Stimulated activated CD8-positive, alpha-beta memory T cell treated with anti-CD3 and anti-CD28 coated beads, Interleukin-4, amount 100 ng/mL, for 4 hours (primary cell): ENCODE measurements at places on chromosomes 3 and 15.

GRCh38 chr15:51865317-51865716 is 35.9 kb downstream of the TMOD3 start:
- no peak for DNase-seq

- no peak for DNase-seq
Observed at GRCh38 chr3:103499132-103499900, 1064.5 kb downstream of the ZPLD1 start.

DNA sequence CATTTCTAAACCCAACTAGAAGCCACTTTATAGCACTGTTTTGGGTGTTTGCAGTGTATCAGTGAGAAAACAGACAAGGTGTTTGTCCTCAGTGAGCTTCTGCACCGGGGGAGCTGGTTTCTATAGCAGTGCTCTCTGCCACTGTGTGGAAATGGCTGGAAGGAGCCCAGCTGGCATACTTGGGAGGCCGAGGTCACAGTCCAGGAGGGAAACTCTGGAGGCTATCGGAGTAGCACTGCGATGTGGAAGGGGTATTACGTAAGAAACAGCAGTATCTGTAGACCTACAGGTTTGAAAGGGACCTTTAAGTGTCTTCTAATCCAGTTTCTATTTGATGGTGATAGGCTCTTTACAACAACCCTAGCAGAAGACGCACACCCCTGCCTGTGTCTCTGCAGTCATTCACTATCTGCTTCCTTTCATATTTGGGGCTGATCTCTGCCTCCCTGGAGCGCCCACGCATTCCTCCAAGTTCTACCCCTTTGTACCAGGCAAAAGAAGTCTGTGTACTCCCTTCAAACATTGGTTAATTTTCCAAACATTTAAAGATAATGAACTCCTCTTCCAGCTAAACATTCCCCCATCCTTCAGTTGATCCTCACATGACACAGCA is 87.4 kb upstream of the ADAMTS17 start:
- DNase-seq = no peak

DNA sequence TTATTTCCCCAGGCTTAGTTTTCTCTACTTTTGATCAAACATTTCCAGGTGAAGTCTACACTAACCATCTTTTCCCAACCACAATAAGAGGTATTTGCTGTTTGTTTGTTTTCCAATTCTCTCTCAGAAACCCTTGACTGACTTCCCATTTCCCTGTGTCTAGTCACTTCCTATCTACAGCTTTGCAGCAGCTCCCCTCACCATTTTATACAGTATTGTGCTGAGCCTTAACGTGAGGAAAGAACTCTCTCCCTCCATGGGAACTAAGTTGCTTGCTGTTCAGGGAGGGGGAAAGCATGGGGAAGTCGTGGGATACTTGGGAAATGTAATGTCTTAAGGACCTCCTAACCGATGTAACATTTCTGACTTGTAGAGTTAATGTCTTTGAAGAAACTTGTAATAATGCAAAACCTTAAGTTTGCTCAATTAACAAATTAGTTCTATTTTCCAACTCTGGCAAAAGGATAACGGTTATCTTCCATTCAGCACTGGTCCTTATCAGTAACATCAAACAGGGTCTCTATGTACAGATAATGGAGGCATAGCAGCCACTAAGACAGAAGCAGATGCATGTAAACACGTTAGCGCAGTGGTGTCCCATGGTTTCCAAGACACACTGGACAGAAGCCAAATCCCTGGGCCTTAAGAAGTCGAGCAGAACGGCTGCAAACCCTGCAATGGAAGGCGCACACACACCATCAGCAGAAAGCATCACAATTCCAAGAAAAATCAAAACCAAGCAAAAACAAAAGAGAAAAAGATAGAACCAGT is 39.7 kb downstream of the NPTN start:
- no peak for DNase-seq

DNA sequence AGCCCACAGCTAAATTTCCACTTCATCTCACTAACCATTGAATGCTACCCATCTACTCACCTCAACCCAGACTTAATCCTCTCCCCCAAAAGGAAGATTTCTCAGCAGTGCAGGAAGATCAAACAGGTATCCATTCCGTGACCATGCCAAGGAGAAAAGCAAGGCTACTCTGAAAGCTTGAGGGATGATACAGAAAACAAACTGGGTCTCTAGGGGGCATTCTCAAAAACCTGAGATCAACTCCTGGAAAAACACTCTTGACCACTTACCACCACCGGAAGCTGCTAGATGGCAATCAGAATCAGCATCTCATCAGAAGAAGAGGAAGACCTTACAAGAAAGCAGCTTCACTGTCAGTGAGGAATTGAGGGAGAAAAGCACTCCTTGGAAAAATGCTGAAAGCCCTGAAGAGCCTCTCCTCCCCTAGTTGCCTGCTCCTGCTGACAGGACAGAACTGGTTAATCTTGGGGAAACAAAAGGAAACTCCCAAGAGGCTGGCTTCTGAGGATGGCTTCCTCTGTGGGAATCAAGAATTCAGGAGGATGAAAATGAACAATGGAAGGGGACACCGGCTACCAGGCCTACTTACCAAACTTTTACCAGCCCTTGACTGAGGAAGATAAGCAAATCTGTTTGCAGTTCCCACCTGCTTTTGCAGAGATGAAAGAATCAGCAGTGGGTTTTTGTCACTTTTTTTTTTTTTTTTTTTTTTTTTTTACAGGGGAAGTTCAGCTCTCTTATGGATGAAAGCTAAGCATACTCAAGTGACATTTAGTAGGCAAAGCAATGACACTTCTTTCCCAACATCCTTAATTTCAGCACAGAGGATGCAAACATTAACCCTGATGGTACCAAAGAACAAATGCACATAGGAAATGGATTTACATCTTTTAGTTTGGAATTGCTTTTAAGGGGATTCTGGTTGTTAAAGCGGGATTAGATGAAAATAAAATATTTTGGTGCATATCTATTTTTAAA is at the start of gene ATP8B4:
TSS of gene ATP8B4 (minus strand) at position 171 of the 978 bp plus-strand sequence. CDS start 12,267 bp downstream, outside the sequence.
- DNase-seq = no peak

GRCh38 chr15:86915811-86916331 is 836.2 kb downstream of the AGBL1 start:
- DNase-seq = no peak

GRCh38 chr15:20352241-20353200 is 189.1 kb downstream of the GOLGA6L6 start:
- no peak for DNase-seq

DNA sequence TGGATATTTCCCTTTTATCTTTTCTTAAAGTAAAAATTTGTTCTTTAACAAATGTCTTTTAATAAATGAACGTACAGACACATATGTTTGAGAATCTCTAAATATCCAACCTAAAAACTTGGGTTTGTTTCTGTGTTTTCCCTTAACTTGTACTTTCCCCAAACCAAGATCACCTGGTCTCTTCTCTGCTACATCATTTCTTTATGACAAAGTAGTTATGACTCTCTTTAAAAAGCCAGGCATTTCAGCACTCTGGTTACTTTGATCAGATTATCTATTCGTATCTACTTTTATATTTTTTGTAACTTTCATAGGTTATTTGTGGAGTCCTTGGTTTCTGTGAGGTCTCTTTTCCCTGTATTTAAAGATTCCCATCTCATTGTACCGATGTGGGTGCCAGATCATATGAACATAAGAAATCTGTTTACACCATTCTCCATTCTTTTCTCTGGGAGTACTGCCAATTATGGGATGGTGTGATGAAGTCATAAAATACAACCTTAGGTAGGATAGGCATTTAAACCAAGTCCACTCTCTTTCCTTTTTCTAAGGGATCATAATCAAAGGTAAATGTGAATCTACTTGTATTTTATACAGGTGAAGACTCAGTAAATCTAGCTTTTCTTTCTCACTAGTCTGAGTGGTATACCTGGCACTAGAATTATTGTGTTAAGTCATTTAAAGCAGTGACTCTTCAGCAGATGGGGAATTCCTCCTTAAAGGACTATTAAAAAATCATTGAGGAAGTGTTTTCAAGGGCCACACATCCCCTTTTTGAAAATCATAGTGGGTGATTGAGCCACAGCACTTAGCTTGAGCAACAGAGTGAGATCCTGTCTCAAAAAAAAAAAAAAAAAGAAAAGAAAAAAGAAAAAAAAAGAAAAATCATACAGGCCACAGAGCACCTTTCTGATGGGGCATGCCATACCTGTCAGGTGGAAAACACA is 12.4 kb upstream of the NFKBIZ start:
- DNase-seq = no peak

GRCh38 chr15:90124507-90124906 is 22.2 kb upstream of the IDH2 start:
- DNase-seq = no peak

GRCh38 chr15:39285663-39286062 is 295.2 kb upstream of the THBS1 start:
- DNase-seq = no peak

GRCh38 chr3:38116471-38117162 is 20.3 kb downstream of the ACAA1 start:
- DNase-seq = no peak

GRCh38 chr3:187909866-187910265 is 164.6 kb upstream of the BCL6 start:
- DNase-seq = no peak

- DNase-seq = no peak
Observed at GRCh38 chr15:44482090-44482489, 54.7 kb downstream of the CTDSPL2 start.

DNA sequence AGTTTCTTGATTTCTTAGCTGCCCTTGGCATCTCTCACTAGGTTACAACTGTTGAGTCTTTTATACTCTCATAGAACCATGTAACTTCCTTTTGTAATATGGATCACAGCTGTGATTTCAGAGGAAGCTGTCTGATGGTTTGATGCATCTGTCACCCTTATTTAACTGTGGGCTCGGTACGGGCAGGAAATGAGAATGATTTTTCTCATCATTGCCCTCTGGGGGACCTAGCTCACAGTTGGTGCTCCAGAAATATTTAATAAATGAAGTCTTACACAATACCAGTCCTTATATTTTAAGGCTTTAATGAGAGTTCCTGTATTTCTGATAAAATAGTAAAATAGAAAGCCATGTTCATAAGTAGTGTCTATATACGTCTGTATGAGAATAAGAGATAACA is 151.2 kb downstream of the EBLN2 start:
- DNase-seq = no peak

GRCh38 chr15:58587486-58587885 is 155.7 kb downstream of the LIPC start:
- no peak for DNase-seq

DNA sequence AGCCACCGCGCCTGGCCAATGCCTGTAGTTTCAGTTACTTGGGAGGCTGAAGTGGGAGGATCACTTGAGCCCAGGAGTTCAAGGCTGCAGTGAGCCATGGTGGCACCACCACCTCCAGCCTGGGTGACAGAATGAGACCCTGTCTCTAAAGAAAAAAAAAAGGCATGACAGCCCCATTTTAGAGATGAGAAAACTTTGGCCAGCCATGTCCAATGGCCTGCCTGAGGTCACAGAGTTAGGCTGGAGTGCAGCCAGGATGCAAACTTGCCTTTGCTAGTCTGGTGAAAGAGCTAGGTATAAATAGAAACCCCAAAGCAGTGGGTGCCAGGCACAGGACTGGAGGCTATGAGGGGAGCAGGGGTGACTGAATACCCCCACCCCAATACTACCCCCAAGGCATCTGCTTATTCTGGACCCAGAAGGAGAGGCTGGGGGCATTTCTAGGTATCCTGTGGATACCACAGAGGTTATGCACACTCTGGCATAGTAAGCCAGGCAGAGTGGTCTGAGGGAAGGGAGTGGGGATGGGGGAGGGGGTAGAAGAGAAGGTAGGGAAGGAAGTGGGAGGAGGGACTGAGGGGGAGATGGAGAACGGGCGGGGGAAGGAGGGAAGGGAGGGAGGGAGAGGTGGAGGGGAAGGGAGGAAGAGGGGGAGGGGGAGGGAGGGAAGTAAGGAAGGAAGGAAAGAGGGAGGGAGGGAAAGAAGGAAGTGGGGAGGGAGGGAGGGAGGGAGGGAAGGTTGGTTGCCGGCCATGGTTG is 16.2 kb upstream of the C15orf39 start:
- DNase-seq = no peak

DNA sequence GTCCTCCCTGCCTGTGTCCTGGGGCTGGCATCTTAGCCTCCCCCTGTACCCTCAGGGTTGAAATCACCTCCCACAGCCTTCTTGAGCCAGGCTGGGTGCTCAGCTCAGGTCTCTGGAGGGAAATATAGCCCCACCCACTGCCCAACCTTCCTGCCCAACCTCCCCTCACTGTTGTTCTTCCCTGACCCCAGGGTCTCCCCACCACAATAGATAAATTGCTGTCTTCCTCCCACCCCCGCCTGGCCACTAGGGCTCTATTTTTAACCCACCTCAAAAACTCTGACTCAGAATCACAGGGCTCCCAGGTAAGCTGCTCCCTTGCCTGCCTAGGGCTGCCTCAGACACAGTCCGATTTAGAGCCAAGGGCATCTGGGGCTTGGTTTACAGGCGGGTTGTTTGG is 15.0 kb downstream of the HCN4 start:
- DNase-seq = no peak

DNA sequence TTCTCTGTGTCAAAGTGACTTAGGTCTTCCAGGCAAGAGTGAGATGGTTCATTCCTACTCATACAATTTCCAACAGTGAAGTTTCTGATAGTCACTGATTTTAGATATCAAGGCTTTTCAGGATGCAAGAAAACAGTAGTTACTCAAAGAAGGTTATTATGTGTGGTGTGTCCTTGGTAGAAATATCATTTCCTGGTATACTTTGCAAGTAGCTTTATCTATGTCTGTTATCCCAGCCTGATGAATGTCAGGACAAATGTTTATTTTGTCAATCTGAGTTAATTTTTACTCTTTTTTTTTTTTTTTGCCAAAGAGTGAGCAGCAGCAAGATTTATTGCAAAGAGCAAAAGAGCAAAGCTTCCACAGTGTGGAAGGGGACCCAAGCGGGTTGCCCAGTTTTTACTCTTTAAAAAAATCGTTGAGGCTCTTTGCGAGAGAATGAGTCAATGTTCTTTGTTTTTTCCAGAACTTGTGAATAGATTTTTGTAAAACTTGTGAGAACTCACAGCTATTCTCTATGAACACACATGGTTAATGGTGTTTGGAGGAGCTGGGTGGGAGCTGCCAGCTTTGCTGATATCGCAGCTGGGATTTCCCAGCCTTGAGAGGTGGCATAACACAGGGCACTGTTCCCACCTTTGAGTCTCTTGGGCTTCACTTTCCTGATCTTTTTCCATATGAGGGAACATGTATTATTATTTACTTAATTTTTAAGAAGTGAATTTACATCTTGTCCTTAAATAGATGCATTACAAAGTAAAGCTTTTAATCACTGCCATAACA is 51.9 kb downstream of the SV2B start:
- DNase-seq = no peak

DNA sequence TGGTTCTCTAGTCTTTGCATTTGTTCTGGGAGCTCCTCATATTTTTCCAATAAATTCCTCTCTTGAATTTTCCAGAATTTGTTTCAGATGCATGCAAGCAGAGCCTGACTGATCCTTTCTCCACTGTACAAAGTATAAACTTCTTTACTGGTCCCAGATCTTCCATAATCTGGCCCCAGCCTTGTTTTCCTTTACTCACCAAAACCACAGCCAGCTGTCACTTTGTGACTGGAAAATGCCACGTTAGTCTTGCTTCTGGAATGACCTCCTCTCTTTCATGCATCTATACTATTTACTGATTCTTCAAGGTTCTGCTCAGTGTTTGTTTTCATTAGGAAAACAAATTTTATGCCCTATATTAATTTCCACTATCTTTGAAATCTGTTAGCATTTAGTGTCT is 60.4 kb upstream of the SPPL2A start:
- DNase-seq = no peak

GRCh38 chr15:40714144-40714543 is 19.2 kb downstream of the RAD51 start:
- no peak for DNase-seq

GRCh38 chr15:85583442-85583841 is 203.0 kb downstream of the AKAP13 start:
- no peak for DNase-seq
